ENCODE measurements at places on chromosomes 3 and 15. TPM values are rescaled to one million over a fixed set of nuclear protein-coding genes. Genes with fewer than 3 reads are reported as not detected.

The GPR62 gene
- not detected for total RNA-seq

The MORC1 gene
- not detected for total RNA-seq

The CP gene
- total RNA-seq = not detected

The MYL3 gene
- total RNA-seq = not detected

The CADM2 gene
- total RNA-seq = not detected

The LARP6 gene
- not detected for total RNA-seq

GRCh38 chr15:70283511-70283910 lies 185.8 kb upstream of the TLE3 start:
- no peak overlapping the region for H3K27ac ChIP-seq
- no peaks in the 10 kb centered on the region for H3K36me3 ChIP-seq
- DNase-seq = no peak
- no peak overlapping the region for H3K4me3 ChIP-seq
- H3K4me1 ChIP-seq = peaks cover 16% of the 10 kb centered on the region

DNA sequence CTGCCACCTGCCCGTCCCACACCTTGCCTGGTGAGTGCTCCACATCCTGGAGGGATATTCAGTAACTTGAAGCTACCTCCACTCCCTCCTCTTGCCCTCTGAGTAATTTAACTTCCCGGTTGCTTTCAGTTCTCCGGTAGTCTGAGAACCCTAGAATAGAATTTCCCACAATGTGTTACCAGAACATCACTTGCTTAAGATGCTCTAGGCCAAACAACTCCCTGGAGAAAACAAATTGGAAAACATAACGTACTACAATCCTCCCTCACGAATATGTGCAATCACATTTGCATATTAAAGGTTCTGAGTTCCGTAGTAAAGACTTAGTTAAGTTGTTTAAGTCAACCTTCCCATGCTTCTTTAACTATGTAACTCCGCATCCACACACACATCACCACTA lies 44.8 kb downstream of the SLCO2A1 start:
- no peaks in the 10 kb centered on the region for H3K36me3 ChIP-seq
- no peaks in the 10 kb centered on the region for H3K4me1 ChIP-seq
- no peak overlapping the region for H3K4me3 ChIP-seq
- H3K27me3 ChIP-seq = peaks cover 18% of the 10 kb centered on the region

GRCh38 chr3:123083383-123084124 lies 16.7 kb downstream of the PDIA5 start:
- no peaks in the 10 kb centered on the region for H3K36me3 ChIP-seq
- H3K4me3 ChIP-seq = no peak overlapping the region
- peaks cover 29% of the 10 kb centered on the region for H3K4me1 ChIP-seq
- no peak overlapping the region for H3K27ac ChIP-seq
- H3K27me3 ChIP-seq = no peaks in the 10 kb centered on the region

DNA sequence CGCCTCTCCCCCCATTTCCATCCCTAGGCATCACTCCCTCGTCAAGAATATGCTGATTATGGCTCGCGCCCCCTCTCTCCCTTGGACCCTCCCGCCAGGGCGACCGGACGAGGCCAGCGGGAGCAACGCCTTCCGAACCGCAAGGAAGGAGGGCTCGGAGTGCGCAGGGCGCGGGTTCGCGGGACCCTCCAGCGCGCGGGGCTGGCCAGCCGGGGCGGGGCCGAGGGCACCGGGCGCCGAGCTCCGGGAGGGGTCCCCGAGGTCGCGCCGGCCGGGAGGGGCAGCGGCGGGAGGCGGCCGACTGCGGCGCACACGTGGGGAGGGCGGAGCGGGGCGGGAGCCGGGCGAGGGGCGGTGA lies 483 bp downstream of the EHD4 start:
- H3K27me3 ChIP-seq = peaks cover 15% of the 10 kb centered on the region
- peak overlapping the region; percentile 90 for H3K27ac ChIP-seq
- H3K36me3 ChIP-seq = peaks cover 14% of the 10 kb centered on the region
- H3K4me3 ChIP-seq = peak overlapping the region; percentile 82
- H3K4me1 ChIP-seq = peaks cover 58% of the 10 kb centered on the region
- DNase-seq = no peak

DNA sequence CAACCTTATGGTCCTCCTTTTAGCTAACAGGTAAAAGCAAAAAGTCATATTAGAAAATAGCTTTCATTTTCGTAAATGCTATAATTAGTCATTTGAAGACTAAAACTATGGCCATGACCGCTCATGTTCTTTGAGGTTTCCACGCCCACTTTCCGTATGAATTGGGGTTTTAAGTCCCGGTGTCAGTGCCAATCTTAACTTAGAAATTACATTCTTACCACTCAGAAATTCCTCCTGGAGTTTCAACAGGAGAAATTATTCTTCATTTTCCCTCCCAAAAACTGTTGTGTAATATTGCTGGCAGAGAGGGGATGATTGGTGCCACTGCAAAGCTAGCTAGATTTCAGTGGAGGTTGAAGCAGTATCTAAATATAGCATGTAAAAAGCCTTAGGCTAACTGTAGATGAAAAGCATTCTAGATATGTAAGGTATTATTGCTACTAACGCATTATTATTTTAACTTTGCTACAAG lies 71.0 kb upstream of the MDFIC2 start:
- no peak overlapping the region for H3K27ac ChIP-seq
- no peaks in the 10 kb centered on the region for H3K27me3 ChIP-seq
- no peak for DNase-seq
- H3K4me3 ChIP-seq = no peak overlapping the region
- H3K36me3 ChIP-seq = no peaks in the 10 kb centered on the region

DNA sequence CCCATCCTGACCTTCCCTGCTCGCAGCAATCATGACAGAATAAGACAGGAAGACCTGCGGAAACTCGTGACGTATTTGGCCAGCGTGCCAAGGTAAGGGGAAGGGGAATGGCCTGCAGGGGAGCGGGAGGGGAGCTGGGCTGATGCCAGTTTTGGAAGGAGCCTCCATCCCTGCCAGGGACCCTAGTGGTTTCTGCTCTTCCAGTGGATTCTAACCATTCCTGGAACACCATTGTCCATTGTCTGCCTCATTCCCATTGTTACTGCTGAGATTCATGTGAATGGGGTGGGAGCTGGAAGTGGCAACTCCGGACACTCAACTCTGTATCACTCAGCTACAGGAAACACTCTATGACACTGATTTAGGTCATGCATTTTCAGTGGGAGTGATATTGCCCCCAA lies 242.9 kb upstream of the ROPN1 start:
- H3K27me3 ChIP-seq = peaks cover 9% of the 10 kb centered on the region
- H3K4me3 ChIP-seq = no peak overlapping the region
- no peaks in the 10 kb centered on the region for H3K4me1 ChIP-seq
- H3K36me3 ChIP-seq = no peaks in the 10 kb centered on the region
- no peak for DNase-seq

GRCh38 chr3:137099364-137100219 lies 141.8 kb downstream of the IL20RB start:
- H3K4me1 ChIP-seq = no peaks in the 10 kb centered on the region
- no peak for DNase-seq
- peaks cover 8% of the 10 kb centered on the region for H3K27me3 ChIP-seq
- H3K27ac ChIP-seq = no peak overlapping the region

DNA sequence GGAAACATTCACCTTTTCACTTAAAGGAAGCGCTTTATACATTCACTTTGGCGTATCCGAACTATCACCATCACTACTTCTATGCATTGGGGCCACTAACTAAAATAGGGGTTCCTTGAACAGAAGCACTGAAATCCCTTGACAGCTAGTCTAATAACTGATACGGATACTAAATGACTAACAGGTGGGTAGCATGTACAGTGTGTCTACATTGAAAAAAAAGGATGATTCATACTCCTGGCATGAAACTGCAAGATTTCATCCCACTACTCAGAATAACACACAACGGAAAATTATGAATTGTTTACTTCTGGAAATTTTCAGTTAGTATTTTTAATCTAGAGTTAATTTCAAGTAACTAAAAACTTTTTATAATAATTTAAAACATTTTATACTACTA lies 96.7 kb downstream of the SMARCC1 start:
- no peaks in the 10 kb centered on the region for H3K4me1 ChIP-seq
- H3K36me3 ChIP-seq = peaks cover 44% of the 10 kb centered on the region
- DNase-seq = no peak

DNA sequence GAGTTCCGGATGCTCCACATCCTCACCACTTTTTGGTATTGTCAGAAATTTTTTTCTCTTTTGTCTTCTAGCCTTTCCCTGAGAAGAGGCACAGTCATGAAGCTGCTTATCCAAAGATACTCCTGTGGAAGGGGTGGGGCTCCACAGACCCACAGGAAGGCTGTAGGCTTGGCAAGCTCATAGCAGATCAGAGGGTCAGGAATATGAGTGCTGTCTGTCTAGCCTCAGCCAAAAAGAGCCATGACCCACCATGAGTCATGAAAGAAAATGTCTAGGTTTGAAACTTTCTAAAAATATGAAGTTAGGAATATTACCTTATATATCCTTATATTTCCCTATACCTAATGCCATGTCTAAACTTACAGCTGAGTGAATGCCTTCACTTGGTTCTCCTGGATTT lies 118.2 kb upstream of the THBS1 start:
- H3K36me3 ChIP-seq = no peaks in the 10 kb centered on the region
- H3K4me3 ChIP-seq = no peak overlapping the region
- H3K27ac ChIP-seq = no peak overlapping the region
- DNase-seq = no peak
- H3K27me3 ChIP-seq = peaks cover 7% of the 10 kb centered on the region

DNA sequence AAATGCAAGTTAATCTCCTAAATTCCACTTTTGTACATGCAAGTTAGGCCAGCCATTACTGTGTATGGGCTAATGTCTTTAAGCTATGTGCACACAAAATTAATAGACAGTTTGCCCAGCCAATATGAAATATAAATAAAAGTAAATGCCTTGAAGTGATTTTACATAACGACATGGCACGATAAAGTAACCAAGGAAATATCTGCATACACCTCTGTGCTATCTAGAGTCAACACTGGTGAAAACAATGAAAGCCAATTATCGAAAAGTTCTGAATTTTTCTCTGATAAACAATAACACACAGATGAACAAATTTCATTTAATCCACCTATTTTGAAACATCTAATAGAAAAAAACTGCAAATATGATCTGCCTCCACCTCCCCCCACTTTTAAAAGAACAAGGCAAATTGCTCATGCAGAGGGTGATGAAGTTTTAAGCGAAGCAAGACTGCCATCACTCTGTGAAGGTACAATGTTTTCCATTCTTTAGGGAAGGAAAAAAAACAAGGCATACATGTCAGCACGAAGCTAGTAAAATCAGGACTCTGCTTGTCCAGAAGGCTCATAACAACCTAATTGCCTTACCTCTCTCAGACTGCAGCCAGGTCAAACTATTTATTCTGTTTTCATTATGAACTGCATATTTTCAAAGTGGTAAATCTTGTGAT lies 317.7 kb downstream of the MECOM start:
- H3K27me3 ChIP-seq = no peaks in the 10 kb centered on the region
- H3K27ac ChIP-seq = no peak overlapping the region
- no peaks in the 10 kb centered on the region for H3K4me1 ChIP-seq
- no peaks in the 10 kb centered on the region for H3K36me3 ChIP-seq
- no peak for DNase-seq

DNA sequence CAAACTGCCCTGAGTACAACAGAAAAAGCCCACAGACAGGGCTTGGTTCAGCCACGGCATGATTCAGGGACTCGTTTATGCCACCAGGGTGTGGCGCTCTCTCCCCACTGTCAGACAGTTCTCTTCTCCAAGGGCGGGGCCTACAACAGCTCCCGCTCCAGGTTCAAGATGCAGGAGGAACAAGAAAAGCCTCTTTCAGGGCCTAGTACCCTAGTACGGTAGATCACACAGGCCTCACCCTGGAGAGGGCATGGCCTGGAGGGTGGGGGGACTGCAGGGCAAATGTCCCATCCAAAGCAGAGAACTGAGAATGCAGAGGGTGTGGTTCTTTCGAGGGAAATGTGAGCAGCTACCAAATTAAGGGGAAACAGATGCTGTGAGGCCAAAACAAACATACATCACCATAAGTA lies 12.0 kb downstream of the MESD start:
- H3K4me3 ChIP-seq = no peak overlapping the region
- H3K4me1 ChIP-seq = peaks cover 61% of the 10 kb centered on the region
- peaks cover 53% of the 10 kb centered on the region for H3K36me3 ChIP-seq
- DNase-seq = peak; percentile 50

DNA sequence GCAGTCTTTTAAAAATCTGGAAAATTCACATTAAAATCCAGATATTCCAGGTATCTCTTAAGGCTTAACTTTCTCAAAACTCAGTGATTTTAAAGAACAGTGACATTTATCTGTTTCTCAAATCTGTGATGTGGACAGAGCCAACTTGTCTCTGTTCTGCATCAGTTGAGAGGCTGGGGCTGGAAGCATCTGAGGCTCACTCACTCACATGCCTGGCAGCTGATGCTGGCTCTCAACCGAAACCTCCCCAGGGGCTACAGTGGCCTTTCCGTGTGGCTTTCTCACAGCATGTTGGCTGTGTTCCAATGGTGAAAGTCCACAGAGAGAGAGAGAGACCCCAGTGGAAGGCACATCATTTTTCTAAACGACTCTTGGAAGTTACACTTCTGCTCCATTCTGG lies 53.5 kb downstream of the CEMIP start:
- no peak for DNase-seq
- H3K27ac ChIP-seq = no peak overlapping the region
- H3K27me3 ChIP-seq = peaks cover 2% of the 10 kb centered on the region

GRCh38 chr3:57952208-57952631 lies 56.0 kb upstream of the FLNB start:
- no peaks in the 10 kb centered on the region for H3K27me3 ChIP-seq
- no peaks in the 10 kb centered on the region for H3K36me3 ChIP-seq
- DNase-seq = no peak
- H3K27ac ChIP-seq = no peak overlapping the region
- no peak overlapping the region for H3K4me3 ChIP-seq
- peaks cover 7% of the 10 kb centered on the region for H3K4me1 ChIP-seq

DNA sequence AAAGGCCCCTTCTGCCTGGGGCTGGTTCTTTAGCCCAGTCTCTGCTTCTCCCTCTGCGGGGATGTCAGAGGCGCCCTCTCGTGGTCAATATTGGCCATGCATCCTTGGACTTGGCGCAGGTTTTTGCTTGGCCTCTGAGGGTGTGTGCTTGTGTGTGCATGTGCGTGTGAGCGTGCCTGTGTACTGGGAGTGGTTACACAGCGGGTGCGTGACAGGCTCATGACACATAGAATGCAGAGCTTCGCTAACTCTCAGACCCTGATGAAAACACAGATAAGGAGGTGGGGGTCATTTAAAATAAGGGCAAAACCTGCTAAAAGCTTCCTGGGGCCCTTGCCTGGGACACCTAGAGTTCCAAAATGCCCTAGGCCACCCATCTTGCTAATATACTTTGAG lies 160.9 kb downstream of the SMAD6 start:
- no peak overlapping the region for H3K27ac ChIP-seq
- no peaks in the 10 kb centered on the region for H3K36me3 ChIP-seq
- H3K27me3 ChIP-seq = peaks cover 16% of the 10 kb centered on the region
- peak; percentile 82 for DNase-seq
- H3K4me3 ChIP-seq = no peak overlapping the region

- H3K27me3 ChIP-seq = no peaks in the 10 kb centered on the region
- no peak overlapping the region for H3K27ac ChIP-seq
These were observed 32.2 kb downstream of the IL20RB start for GRCh38 chr3:136989781-136990524.
